ENCODE measurements at places on chromosomes 11 and 22.

DNA sequence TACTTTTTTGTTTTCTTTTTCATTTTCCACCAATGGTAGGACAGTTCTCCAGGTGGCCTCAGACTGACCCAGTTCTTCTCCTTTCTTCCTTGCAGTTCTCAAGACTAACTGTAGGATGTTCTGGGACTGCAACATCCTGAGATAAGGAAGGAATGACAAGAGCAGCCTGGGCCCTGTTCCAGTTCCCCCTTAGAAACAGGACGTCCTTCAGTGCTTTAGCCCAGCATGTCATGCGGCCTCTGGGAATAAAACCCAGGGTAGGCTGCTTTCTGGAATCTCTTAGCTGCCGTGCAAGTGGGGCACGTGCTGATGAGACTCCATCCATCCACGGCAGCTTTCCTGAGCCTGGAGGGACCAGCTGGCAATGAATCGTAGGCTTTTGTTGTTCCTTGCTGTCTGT, 24.0 kb upstream of the CADM1 start:
- no peak for DNase-seq

GRCh38 chr11:45246241-45246640, 39.9 kb downstream of the SYT13 start:
- DNase-seq = no peak

DNA sequence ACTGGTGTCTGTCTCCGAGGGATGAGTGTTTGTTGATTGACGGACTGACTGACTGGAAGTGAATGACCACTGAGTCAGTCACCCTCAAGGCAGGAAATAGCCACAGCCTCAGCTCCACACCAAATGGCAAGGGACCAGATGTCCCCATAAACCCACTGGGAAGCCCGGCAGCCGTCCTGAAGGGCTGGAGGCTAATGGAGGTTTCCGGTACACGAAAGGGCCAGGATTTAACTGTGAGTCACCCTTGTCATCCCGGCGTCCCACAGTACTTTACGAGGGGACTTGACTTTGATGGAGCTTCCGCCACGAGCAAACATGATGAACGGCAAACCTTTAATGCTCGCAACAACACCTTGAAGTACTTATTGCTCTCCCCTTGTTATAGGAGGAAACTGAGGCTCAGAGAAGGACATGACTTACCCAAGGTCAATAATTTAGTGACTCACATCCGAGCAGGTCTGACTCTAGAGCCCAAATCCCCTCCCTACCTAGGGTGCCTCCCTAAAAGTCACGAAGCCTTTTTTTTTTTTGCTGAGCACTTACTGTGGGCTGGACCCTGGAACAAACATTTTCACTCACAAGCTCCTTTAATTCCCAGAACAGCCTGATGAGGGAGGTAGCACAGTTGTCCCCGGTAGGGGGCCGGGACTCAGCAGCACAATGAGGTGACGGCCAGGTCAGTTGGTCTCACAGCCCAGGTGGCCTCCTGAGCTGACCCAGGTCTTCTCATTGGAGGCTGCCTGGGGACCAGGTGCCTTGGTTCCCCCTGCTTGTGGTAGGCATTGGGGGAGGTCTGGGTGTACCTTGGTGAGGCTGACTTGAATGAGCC, 25.2 kb upstream of the GCAT start:
- no peak for DNase-seq

DNA sequence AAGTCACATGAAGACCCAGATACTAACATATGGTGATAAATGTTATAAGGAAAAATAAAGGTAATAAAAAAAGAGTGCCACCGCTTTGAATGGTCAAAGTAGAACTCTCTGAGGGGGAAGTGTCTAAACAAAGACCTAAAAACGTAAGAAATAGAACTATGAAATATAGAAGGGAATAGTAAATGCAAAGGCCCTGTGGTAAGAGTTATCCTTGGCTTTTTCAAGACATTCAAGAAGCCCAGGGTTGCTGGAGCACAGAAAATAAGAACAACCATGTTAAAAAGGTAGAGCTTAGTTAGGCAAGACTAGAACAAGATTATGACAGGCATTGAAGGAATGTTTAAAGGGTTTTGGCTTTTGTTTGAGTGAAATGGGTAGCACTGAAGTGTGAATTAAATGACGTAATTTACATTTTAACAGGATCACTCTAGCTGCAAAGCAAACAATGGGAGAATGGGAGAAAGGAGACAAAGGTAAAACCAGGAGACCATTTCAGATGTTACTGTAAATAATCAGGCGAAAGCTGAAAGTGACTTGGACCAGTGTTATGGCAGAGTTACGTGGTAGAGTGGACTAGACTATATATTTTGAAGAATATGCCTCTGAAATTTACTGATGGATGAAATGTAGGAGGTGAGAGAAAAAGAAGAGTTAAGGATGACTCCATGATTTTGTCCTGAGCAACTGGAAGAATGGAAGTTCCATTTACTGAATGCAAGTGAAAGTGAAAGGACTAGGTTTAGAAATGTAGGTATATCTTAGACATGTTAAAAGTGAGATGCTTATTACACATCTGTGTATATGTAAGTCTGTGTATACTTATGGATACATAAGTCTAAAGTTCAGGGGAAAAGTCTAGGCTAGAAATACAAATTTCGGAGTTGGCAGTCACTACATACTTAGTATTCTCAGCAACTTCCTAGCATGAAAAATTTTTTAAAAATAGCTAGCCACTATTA, 28.5 kb downstream of the BTBD10 start:
- no peak for DNase-seq

DNA sequence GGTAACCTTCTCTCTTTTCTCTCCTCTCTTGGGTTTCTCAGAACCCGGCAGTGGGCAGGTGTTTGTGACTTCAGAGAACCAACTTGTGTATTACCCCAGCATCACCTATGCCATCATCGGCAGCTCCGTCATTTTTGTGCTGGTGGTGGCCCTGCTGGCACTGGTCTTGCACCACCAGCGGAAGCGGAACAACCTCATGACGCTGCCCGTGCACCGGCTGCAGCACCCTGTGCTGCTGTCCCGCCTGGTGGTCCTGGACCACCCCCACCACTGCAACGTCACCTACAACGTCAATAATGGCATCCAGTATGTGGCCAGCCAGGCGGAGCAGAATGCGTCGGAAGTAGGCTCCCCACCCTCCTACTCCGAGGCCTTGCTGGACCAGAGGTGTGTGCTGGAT, 62.2 kb downstream of the COMMD9 start:
- no peak for DNase-seq

GRCh38 chr22:44574640-44575380, 76.8 kb upstream of the RTL6 start:
- no peak for DNase-seq

- DNase-seq = no peak
Observed at GRCh38 chr11:113730887-113731726, 25.0 kb upstream of the TMPRSS5 start.

Measured in GM18507 (cell line).